Type B pancreatic cell (in vitro differentiated cells): ENCODE measurements at places on chromosomes 16 and 17. TPM values are rescaled to one million over a fixed set of nuclear protein-coding genes. Genes with fewer than 3 reads are reported as not detected.

NACA2 gene
- not detected in 2 replicates for total RNA-seq

DNA sequence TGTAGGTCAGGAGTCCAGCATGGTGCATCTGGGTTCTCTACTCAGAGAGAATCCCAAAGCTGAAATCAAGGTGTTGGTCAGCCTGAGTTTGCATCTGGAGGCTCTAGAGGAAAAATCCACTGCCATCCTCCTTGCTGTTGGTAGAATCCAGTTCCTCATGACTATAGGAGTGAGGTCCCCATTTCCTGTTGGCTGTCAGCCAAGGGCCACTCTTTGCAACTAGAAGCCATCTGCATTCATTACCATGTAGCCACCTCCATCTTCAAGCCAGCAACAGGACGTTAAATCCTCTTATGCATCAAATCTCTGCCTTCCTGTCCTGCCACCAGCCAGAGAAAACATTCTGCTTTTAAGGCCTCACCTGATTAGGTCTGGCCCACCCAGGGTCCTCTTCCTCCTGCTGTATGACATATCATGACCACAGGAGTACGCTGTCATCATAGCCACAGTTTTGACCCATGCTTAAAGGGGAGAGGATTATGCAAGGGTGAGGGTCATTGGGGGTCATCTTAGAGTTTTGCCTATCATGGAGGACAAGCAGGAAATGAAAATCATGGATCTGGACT lies 40.5 kb downstream of the DNAH9 start:
- DNase-seq = no peak

- no peak for DNase-seq
Observed at GRCh38 chr17:57902800-57903759, 52.1 kb downstream of the CUEDC1 start.

NPIPB2 gene
- total RNA-seq = 7.5 and 13.4 TPM in 2 replicates

DNA sequence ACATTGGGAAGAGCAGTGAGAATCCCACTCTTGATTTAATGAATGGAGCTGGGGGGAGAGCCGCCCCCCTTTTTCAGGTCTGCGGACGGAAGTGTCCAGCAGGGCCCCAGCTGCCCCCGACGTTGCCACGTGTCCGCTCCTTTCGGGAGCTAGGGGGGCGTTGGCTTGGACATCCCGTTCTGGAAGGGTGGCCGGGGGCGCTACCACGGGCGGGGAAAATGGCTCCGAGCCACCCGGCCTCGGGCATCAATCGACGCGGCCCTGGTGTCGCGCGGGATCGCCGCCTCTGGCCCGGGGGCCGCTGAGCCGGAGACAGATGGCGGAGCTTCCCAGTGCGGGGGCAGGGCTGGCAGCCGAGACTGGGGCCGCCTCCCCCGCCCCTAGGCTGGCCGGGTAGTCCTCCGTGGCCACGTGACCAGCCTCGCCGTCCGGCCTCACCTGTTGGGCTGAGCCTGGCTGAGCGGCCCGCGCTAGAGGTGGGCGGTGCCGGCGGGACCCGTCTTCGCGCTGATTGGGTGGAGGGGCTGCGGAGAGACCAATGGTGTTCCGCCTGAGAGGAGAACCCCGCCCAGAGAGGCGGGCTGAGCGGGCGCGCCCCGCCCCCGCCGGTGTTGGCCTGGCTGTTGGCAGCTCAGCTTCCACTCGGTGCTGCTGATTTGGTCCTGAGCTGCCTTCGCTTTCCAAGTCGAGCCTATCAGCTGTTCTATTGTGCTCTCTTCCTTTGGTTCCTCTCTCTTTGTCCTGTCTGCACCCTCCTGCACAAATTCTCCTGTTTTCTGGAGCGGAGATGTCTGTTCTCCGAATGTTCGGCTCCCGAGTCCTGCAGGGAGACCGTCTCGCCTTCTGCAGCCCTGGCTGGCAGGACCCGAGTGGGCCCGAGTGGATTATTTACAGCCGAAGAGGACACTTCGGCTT lies 8.3 kb downstream of the HS3ST3B1 start:
- DNase-seq = peak; percentile 98

GRCh38 chr16:57723170-57723569 lies 12.4 kb upstream of the KATNB1 start:
- no peak for DNase-seq

DNA sequence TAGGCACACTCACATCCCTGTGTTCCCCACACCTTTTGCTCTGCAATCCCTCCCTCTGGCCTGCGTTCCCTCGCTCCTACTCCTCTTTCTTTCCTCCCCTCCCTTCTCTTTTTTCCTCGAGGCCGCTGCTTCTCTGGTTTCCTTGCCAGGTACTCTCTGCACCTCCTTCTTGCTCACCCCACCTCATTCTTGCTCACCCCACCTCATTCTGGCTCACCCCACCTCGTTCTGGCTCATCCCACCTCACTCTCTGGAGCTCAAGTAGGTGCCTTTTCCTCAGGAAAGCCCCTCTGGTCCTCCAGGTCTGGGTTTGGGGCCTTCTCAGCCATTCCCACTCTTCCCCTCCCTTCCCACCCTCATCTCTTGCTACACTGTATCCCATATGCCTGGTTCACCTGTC lies 103.5 kb downstream of the PLCG2 start:
- DNase-seq = no peak
